ENCODE measurements at places on chromosomes 1 and 21. TPM values are rescaled to one million over a fixed set of nuclear protein-coding genes. Genes with fewer than 3 reads are reported as not detected.
A peak's percentile ranks its signal among the peaks of the same experiment; 100 is the strongest.

GRCh38 chr1:48362901-48363300, 109.1 kb downstream of the SPATA6 start:
- no peak overlapping the region for H3K4me3 ChIP-seq
- no peaks in the 10 kb centered on the region for H3K27me3 ChIP-seq
- no peaks in the 10 kb centered on the region for H3K36me3 ChIP-seq
- H3K4me1 ChIP-seq, result no peaks in the 10 kb centered on the region
- H3K27ac ChIP-seq, result no peak overlapping the region
- no peak for DNase-seq

DNA sequence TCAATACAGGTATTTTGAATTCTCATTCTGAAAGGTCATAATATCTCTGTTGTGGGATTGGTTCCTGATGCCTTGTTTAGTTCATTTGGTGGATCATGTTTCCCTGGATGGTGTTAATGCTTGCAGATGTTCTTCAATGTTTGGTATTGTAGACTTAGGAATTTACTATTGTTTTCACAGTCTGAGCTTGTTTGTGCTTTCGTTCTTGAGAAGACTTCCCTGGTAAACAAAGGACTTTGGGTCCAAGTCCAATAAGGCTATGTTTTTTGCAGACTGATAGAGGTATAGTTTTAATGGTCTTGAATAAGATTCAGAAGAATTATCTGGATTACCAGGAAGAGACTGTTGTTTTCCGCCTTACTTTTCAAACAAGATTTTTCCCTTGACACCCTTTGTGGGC, 1646.3 kb downstream of the AMY1C start:
- H3K27ac ChIP-seq, result no peak overlapping the region
- no peaks in the 10 kb centered on the region for H3K36me3 ChIP-seq
- H3K4me1 ChIP-seq, result no peaks in the 10 kb centered on the region
- no peaks in the 10 kb centered on the region for H3K27me3 ChIP-seq

KMO gene
- under 0.01 TPM for total RNA-seq

GRCh38 chr1:109803901-109804331, 40.2 kb upstream of the EPS8L3 start:
- H3K36me3 ChIP-seq, result no peaks in the 10 kb centered on the region
- H3K4me1 ChIP-seq, result peaks cover 32% of the 10 kb centered on the region
- peak overlapping the region; percentile 47 for H3K27ac ChIP-seq
- DNase-seq, result peak; percentile 92

PLEKHA6 gene
- total RNA-seq, result 0.29 TPM

All from osteoblast (primary cell).